ENCODE measurements at places on chromosomes 12 and 14.

- peaks cover 18% of the 10 kb centered on the region for H3K4me1 ChIP-seq
- no peaks in the 10 kb centered on the region for H3K36me3 ChIP-seq
- peaks cover 4% of the 10 kb centered on the region for H3K27me3 ChIP-seq
Observed at GRCh38 chr12:68888243-68888642, 44.7 kb downstream of the CPM start.

DNA sequence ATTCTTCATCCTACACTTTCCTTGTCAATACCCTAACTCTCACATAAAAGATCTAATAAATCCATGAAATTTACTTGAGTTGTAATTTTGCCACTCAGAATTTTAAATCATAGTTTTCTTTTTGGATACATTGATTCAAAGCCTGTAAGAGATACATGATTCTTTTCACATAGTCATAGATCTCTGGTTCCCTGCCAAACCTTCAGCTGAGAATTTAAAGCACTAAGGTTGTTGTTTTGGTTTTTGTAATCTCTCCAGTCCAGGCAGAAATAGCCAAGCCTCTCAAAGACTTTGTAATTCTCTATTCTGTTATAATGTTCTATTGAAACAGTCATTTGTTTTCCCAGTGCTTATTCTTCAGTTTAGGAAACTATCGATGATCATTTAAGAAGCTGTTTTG lies 273.9 kb downstream of the TRHDE start:
- no peak for DNase-seq
- no peaks in the 10 kb centered on the region for H3K4me1 ChIP-seq
- H3K4me3 ChIP-seq = no peak overlapping the region
- H3K36me3 ChIP-seq = no peaks in the 10 kb centered on the region
- no peaks in the 10 kb centered on the region for H3K27me3 ChIP-seq

DNA sequence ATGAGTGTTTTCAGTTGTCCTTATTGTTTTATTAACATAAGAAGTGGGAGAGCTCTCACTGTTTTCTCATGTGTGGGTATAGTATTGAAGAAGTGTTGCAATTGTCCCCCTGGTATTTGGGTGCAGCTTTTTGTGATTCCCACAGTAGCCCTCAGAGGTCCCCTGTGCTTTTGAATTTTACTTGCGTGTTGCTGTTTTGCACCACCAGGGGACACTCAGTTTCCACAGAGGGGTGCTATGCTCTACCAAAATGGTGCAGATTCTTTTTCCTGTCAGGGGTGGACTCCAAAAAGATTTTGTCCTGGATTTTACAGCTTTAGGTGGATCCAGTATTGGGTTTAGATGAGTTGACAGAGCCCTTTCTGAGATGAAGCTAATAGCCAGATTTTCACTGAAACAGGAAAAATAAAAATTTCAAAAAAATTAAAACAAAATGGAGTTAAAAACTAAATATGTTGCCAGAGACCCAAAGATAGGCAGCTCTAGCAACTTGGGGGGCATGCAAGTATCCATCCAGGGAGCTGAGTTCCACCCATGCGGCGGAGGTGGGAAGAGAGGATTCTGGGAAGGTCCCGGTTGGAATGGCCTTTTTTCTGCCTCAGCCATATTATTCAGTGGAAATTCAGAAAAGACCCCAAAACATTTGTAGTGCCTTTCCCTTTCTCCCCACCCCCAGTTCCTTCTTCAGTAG lies 50.2 kb downstream of the TTLL5 start:
- peaks cover 12% of the 10 kb centered on the region for H3K36me3 ChIP-seq
- no peaks in the 10 kb centered on the region for H3K27me3 ChIP-seq
- no peaks in the 10 kb centered on the region for H3K4me1 ChIP-seq

GRCh38 chr12:125284945-125285685 lies 219.9 kb downstream of the AACS start:
- no peak for DNase-seq
- H3K4me3 ChIP-seq = no peak overlapping the region
- no peak overlapping the region for H3K27ac ChIP-seq
- H3K27me3 ChIP-seq = peaks cover 7% of the 10 kb centered on the region

- no peaks in the 10 kb centered on the region for H3K36me3 ChIP-seq
- no peak for DNase-seq
- no peaks in the 10 kb centered on the region for H3K4me1 ChIP-seq
- H3K4me3 ChIP-seq = no peak overlapping the region
Observed at GRCh38 chr14:26841326-26841725, 243.5 kb upstream of the NOVA1 start.

Data from activated CD8-positive, alpha-beta T cell treated with anti-CD3 and anti-CD28 coated beads, Interleukin-2, amount 10 ng/mL, durations not matched to agents 7 days and 5 days (primary cell).